ENCODE measurements at places on chromosomes 1 and 21.

- DNase-seq: peak; percentile 11
Measured at GRCh38 chr1:110607536-110608230, 1.5 kb upstream of the KCNA2 start.

GRCh38 chr1:6352138-6352563, 41.4 kb downstream of the ACOT7 start:
- DNase-seq: peak; percentile 60

DNA sequence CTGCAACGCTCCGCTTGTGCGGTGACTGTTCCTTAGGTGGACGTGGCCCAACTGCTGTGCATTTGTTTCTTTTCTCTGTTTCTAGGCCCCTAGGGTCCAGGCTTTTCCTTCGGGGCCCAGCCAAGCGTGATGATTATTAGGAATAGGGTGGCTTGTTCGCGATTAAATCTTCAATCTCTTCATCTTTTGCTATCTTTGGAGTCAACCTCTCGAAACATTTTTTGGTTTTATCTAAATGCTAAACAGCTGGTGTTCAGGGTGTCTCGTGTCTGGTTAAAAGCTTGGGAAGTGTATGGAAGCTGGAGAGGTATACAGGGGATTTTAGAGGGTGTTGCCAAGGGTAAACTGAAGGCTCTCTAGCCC, 844 bp upstream of the PLD5 start:
- no peak for DNase-seq

GRCh38 chr1:24535021-24535424, 20.9 kb upstream of the NCMAP start:
- DNase-seq: peak; percentile 54

- no peak for DNase-seq
Measured at GRCh38 chr1:193807208-193807607, 620.8 kb upstream of the B3GALT2 start.

DNA sequence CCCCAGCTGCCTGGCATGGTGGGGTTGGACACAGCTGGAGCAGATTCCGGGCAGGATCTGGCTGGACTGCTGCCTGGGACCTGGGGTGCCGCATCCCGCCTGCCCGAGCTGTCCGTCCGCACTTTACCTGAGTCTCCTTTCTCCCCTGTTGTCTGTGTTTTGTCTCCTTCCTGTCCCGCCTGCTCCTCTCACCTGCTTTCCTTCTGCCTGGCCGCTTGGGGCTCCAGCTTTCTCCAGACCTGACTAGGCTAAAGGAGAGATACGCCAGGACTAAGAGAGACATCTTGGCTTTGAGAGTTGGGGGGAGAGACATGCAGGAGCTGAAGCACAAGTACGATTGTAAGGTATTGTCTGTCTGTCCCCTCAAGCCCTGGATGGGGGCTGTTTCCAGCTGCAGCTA, 73.3 kb downstream of the ARHGEF10L start:
- no peak for DNase-seq

DNA sequence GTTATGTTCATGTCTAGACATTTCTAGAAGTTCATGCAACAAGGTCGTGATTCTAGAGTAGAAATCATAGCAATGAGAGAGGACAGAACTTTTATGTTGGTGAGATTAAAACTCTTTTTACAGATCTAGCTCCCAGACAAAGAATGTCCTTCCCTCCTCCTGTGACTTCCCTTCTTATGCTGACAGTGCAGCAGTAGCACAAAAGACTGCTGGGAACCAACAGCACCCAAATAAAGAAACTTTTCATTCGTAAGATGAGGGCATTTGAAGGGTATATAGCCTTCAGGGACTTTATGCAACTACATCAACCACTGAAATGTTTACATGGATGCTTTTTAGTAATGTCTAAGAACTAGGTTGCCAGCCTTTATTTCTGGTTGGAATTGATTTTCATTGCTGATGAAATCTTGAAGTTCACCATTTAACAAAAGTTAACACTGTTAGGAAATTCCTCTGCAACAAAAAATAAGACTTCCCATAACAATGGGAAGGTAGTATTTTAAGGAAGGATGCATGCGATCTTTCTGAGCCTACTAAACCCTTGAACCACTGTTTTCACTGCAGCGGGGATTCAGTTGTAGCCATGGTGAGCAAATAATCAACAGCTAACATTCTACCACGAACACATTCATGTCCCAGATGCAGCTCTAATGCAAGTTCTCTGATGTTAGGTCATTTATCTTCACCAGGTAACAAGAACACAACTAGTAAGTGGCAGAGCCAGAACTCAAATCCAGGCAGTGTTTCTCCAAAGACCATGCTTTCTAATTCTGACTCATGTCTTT, 672.8 kb downstream of the PTPRC start:
- DNase-seq: no peak

Measured in transverse colon (tissue), 4 donors.